ENCODE measurements at places on chromosomes 4 and X. TPM values are rescaled to one million over a fixed set of nuclear protein-coding genes. Genes with fewer than 3 reads are reported as not detected.

- no peak for DNase-seq
- H3K27ac ChIP-seq = no peak overlapping the region
- H3K4me1 ChIP-seq = no peaks in the 10 kb centered on the region
- no peaks in the 10 kb centered on the region for H3K27me3 ChIP-seq
- H3K36me3 ChIP-seq = no peaks in the 10 kb centered on the region
- H3K4me3 ChIP-seq = no peak overlapping the region
Measured at GRCh38 chrX:9433596-9433995, 31.3 kb upstream of the TBL1X start.

DNA sequence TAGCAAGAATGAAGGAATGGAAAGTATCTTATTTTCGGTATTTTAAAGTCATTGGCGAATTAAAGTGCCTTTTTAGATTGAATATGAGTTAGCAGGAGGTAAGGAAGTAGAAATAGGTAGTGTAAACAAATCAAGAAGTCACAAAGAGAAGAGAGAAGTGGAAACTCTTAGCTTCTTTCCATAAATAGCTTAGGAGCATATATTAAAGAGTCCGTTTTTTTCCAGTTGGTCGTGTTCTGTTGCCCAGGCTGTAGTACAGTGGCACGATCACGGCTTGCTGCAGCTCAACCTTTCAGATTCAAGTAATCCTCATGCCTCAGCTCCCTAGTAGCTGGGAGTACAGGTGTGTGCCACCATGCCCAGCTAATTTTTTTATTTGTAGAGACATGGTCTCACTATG lies 56.4 kb downstream of the UBE2K start:
- H3K27ac ChIP-seq = no peak overlapping the region
- no peaks in the 10 kb centered on the region for H3K27me3 ChIP-seq
- no peak overlapping the region for H3K4me3 ChIP-seq

- H3K4me3 ChIP-seq = no peak overlapping the region
- H3K27me3 ChIP-seq = no peaks in the 10 kb centered on the region
- no peak for DNase-seq
- peaks cover 16% of the 10 kb centered on the region for H3K4me1 ChIP-seq
- H3K36me3 ChIP-seq = no peaks in the 10 kb centered on the region
Measured at GRCh38 chrX:40445691-40446090, 135.1 kb upstream of the ATP6AP2 start.

GRCh38 chr4:138938366-138938690 lies 77.3 kb upstream of the NOCT start:
- H3K4me1 ChIP-seq = peaks cover 7% of the 10 kb centered on the region
- H3K36me3 ChIP-seq = no peaks in the 10 kb centered on the region
- H3K27ac ChIP-seq = no peak overlapping the region
- no peaks in the 10 kb centered on the region for H3K27me3 ChIP-seq

GRCh38 chr4:141244419-141244818 lies 23.7 kb downstream of the ZNF330 start:
- peaks cover 4% of the 10 kb centered on the region for H3K4me1 ChIP-seq
- H3K27ac ChIP-seq = no peak overlapping the region
- no peak overlapping the region for H3K4me3 ChIP-seq
- no peak for DNase-seq
- H3K27me3 ChIP-seq = no peaks in the 10 kb centered on the region

DNA sequence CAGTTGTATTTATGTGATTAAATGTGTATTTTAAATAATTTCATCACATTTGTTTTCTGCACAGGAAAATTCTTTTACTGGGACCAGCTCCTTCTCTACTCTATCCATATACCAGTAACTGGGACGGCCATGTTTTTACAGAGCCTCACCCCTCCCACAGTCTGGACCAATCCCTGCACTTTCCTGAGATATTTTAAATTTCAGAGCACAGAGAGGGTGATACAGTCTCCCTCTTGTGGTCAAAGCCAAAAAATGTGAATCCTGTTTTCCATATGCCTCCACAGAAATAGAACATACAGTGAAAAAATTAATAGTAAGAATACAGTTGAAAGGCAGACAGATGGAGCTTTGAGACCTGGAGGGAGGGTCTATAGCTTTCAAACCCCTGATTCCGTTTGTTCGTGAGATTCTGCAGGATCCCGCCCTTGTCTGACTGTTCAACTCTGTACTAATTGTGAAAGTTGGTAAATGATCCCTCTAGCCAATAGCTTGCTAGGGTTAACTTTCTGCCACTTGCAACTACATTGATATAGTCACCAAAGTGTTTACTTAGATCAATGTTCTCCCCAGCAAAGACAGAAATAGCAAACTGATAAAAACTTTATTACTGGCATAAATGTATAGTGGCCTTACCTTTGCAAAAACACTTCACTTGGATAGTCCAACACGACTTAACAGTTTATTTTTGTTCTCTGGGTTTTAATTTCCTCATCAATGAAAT lies 172.2 kb downstream of the PPARGC1A start:
- no peaks in the 10 kb centered on the region for H3K36me3 ChIP-seq
- no peak overlapping the region for H3K4me3 ChIP-seq
- H3K27ac ChIP-seq = no peak overlapping the region
- no peak for DNase-seq
- no peaks in the 10 kb centered on the region for H3K4me1 ChIP-seq

GRCh38 chrX:39481621-39482020 lies 616.1 kb downstream of the BCOR start:
- no peak overlapping the region for H3K4me3 ChIP-seq
- no peak for DNase-seq
- no peak overlapping the region for H3K27ac ChIP-seq
- peaks cover 13% of the 10 kb centered on the region for H3K4me1 ChIP-seq
- H3K27me3 ChIP-seq = no peaks in the 10 kb centered on the region
- H3K36me3 ChIP-seq = no peaks in the 10 kb centered on the region

DNA sequence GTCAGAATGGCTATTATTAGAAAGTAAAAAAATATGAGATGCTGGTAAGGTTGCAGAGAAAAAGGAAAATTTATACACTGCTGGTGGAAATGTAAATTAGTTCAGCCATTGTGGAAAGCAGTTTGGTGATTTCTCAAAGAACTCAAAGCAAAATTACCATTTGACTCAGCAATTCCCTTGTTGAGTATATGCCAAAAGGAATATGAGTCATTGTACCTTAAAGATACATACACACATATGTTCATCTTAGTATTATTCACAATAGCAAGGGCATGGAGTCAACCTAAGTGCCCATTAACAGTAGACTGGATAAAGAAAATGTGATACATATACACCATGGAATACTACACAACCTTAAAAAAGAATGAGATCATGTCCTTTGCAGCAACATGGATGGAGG lies 148.2 kb downstream of the COMMD8 start:
- no peak overlapping the region for H3K4me3 ChIP-seq
- no peaks in the 10 kb centered on the region for H3K36me3 ChIP-seq
- no peak for DNase-seq
- no peaks in the 10 kb centered on the region for H3K4me1 ChIP-seq

DNA sequence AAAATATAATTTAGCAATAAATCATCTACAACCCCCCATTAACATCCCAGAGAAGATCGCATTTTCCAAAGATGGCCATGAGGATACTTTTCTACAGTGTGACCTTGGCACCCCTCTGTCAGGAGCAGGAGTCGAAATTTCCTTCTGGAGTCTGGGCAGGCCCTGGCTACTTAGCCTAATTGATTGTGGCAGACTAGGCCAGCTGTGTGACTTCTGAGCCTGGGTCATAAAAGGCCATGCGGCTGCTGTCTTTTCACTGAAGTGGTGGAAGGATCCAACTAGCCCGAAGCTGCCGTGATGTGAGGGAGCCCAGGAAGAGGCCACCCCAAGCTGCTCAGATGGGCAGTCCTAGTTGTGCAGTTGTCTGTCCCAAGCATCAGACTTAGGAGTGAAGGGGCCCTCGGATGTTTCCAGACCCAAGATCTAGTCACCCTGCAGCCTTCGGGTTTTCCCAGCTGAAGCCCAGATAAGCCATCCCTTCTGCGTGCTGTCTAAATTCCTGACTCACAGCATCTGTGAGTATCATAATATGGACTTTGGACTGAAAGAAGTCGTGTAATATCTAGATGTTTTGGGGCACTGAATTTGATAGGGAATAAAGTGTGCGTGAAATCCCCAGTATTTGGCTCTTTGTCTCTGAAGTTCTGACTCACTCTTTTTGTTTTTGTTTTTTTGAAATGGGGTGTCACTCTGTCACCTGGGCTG lies 21.0 kb downstream of the PDK3 start:
- DNase-seq = no peak
- H3K4me1 ChIP-seq = no peaks in the 10 kb centered on the region
- H3K4me3 ChIP-seq = no peak overlapping the region
- no peaks in the 10 kb centered on the region for H3K36me3 ChIP-seq
- H3K27ac ChIP-seq = no peak overlapping the region

GRCh38 chr4:16993956-16994840 lies 95.8 kb upstream of the LDB2 start:
- no peaks in the 10 kb centered on the region for H3K36me3 ChIP-seq
- no peaks in the 10 kb centered on the region for H3K27me3 ChIP-seq
- no peak overlapping the region for H3K4me3 ChIP-seq
- H3K4me1 ChIP-seq = no peaks in the 10 kb centered on the region

- peak overlapping the region; percentile 87 for H3K27ac ChIP-seq
- no peaks in the 10 kb centered on the region for H3K36me3 ChIP-seq
- H3K4me3 ChIP-seq = peak overlapping the region; percentile 75
- H3K4me1 ChIP-seq = peaks cover 21% of the 10 kb centered on the region
Measured at GRCh38 chrX:136766785-136767103, 14.0 kb downstream of the ARHGEF6 start.

DNA sequence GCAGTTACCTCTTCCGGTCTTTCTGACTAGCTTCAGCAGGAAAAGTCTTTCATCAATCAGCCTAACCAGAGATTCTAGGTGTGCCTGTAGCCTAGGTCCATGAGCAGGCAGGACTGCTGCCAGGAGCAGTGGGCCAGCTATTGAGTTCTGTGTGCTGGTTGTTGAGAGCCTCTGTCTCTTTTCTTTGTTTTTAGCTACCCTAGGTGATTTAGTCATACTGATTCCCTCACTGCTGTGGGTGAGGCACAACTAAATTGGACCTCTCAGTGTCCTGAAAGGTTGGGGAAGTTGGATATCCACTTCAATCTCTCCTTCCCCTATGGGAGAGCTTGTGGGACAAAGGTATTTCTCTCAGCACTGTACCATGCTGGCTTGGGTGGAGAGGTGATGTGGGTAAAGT lies 354.9 kb downstream of the GPAT3 start:
- no peak overlapping the region for H3K27ac ChIP-seq
- no peaks in the 10 kb centered on the region for H3K36me3 ChIP-seq
- H3K27me3 ChIP-seq = no peaks in the 10 kb centered on the region
- H3K4me1 ChIP-seq = no peaks in the 10 kb centered on the region
- H3K4me3 ChIP-seq = no peak overlapping the region

DNA sequence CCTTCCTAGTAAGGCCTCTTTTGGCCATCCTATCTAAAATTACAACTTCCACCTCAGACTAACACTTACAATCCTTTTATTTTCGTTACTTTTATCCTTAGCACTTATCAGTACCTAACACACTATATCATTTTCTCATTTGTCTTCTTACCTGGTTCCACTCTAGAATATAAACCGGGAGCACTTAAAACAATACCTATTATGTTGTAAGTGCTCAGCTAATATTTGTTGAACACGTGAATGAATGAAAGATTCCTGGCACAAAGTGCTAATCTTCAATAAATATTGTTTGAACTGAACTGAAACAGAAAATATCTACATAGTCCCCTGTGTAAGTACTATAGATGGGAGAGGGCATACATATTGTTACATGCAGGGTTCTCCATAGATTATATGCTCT lies 14.4 kb downstream of the MGARP start:
- H3K4me3 ChIP-seq = no peak overlapping the region
- no peaks in the 10 kb centered on the region for H3K36me3 ChIP-seq
- H3K27ac ChIP-seq = no peak overlapping the region
- H3K4me1 ChIP-seq = peaks cover 12% of the 10 kb centered on the region
- no peaks in the 10 kb centered on the region for H3K27me3 ChIP-seq
- DNase-seq = no peak

Gene ACE2
- 5.2 TPM for total RNA-seq

Gene LPAR4
- total RNA-seq = 0.50 TPM
